Stimulated activated CD4-positive, alpha-beta T cell treated with anti-CD3 and anti-CD28 coated beads, Interleukin-12 subunit alpha, Interleukin-12 subunit beta, amount 100 ng/mL, for 4 hours (primary cell): ENCODE measurements at places on chromosomes 13 and 19.

GRCh38 chr19:16684216-16684615 is 23.3 kb downstream of the TMEM38A start:
- DNase-seq, result no peak

- DNase-seq, result no peak
Observed at GRCh38 chr13:80841414-80841813, 500.5 kb upstream of the SPRY2 start.

DNA sequence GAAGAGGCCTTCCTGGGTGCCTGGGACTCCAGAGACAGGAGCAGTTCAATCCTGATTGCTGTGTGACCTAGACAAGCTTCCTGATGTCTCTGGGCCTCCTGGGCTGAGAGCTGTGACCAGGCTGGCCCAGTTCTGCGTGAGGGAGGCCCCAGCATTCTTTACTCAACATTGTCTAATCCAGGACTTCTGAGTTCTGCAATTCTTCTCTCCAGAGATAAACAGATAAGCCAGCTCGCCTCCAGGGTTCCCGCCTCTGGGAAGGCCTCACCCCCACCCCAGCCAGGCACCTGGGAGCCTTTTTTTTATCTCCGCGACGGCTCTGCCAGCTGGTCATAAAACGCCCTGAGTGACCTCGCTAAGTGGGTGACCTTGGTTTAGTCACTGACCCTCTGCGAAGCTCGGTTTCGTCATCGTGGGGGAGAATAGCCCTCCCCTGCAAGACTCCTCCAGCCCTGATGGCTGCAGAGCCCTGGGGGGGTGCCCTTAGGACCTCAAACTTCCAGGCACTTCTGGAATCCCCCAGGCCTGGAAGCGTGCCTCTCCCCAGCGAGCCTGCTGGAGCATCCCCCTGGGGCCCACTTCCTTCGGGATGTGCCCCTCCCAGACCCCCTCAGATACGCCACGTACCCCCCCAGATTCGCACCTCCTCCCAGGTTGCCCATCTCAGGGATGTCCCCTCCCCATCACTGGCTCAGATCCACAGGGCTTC is 1.9 kb downstream of the SULT2B1 start:
- DNase-seq, result no peak

DNA sequence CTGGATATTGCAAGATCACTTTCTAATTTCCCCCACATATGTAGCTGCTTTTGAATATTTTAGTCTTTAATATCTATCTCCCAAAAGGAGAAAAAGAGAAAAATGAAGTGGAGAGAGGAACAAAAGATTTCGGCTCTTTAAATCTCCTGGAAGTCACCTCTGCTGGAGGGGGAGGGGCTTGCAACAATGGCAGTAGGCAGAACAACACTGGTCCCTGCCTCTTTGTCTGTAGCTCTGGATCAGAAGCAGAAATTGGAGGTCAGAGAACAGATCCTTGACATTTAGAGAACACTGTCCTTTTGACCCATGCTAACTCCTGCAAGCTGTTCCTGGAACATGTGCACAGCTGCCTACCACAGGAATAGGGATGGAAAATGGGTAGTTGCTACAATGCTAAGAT is 86.7 kb upstream of the GPR12 start:
- DNase-seq, result no peak

GRCh38 chr13:85650613-85651012 is 148.6 kb downstream of the SLITRK6 start:
- no peak for DNase-seq

- no peak for DNase-seq
Observed at GRCh38 chr13:107332188-107332587, 764.3 kb upstream of the ARGLU1 start.

- peak; percentile 6 for DNase-seq
Observed at GRCh38 chr13:88919970-88920628, 1248.9 kb downstream of the SLITRK5 start.

DNA sequence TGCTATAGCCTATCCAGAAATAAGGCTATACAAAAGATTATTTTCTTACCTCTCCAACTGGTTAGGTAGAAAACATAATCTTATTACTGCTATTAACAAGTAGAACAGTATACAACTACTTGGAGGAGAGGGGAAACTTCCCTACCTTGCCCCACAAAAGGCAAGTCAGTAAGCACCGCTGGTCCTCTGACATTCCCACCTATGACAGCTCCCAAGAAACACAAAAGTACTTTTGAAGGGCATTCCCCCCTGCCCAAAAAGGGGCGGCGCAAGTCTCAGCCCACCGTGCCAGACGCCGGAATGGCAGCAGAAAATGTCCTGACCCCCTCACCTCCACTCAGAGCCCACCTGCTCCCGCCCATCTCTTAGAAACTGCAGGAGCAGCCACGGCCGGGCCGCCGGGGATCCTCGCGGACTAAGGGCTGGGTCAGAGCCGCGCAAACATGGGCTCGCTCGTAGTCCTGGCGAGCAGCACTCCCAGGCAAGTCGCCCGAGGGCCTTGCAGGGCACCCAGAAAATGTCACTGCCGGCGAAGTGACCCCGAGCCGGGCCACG is 437 bp downstream of the SUCLA2 start:
- no peak for DNase-seq

DNA sequence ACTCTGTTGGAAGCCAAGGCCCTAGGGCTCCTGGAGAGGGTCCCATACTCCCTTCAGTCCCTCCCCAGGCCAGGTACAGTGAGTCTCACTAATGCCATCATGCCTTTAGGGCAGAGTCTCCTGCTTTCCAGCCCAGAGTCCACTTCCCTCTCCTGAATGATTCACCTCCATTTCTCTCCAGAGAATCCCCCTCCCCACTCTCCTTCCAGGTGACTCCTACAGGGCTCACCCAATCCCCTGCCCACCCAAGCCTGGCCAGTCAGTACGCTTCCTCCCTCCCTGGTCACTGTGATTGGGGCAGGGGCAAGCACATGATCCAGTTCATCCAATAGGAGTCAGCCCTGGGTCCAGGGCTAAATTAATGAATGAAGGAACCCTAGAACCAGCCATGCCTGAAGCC is 35.0 kb upstream of the PNMA8B start:
- DNase-seq, result no peak

GRCh38 chr19:18263324-18264136 is 10.7 kb downstream of the IQCN start:
- DNase-seq, result no peak

DNA sequence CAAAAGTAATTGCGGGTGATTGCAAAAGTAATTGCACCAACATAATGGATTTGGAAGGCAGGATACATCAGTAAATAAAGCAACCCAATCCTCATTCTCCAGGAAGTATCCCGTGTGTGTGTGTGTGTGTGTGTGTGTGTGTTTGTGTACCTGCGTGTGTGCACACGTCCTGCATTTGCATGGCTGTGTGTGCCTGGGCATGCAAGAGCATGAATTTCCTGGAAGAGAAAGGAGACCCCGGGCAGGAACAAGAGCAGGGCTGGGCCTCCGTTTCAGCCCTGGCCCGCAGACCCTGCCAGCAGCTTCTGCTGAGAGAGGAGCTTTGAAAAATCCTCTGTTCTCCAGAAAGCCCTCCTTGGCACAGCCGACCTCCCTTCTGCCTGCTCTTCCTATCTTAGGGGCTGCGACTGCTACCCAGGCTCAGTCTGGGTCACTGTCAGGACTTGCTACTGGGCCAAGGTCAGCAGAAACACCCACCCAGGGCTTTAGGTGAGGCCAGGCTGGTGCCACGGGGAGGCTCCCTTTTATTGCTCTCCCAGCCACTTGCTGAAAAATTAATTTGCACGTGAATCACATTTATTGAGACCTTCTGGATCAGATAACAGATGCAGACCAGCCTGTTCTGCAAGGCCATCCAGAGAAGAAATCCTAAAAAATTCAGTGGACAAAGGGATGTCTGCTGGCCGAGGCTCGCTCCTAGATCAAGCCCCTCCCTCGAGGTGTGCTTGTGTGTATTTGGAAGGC is 258.3 kb downstream of the ZNF536 start:
- DNase-seq, result no peak

- DNase-seq, result no peak
Observed at GRCh38 chr19:16113727-16114126, 2.0 kb downstream of the RAB8A start.

DNA sequence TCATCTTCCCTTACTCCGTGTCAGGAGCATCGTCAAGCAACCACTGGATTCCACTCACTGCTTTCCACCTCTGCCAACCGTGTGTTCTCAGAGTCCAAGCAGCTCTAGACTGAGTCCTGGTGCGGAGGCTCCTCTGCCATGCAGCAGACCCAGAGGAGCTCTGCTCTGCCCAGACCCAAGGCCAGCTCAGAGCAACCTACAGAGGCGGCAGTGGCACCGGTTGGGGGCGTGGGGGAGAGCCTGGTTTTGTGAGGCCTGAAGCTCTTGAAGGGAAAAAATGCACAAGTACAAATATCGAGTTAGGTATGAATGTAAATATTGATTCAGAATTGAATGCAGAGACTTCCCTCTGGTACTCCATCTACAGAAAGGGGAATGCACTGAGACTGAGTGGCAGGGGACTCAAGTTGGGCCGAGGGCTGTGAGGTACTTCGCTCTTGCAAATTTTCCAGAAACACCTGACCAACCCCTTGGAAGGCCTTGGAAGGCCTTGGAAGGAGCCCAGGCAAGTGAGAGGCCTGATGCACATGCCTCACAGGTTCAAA is 46.7 kb downstream of the GJA3 start:
- DNase-seq, result no peak

GRCh38 chr19:30629086-30629485 is 256.9 kb downstream of the ZNF536 start:
- no peak for DNase-seq

GRCh38 chr13:72400856-72401255 is 326.6 kb downstream of the MZT1 start:
- no peak for DNase-seq

GRCh38 chr13:94537740-94538630 is 58.0 kb downstream of the TGDS start:
- no peak for DNase-seq

GRCh38 chr13:72637561-72637960 is 89.9 kb downstream of the MZT1 start:
- DNase-seq, result no peak

DNA sequence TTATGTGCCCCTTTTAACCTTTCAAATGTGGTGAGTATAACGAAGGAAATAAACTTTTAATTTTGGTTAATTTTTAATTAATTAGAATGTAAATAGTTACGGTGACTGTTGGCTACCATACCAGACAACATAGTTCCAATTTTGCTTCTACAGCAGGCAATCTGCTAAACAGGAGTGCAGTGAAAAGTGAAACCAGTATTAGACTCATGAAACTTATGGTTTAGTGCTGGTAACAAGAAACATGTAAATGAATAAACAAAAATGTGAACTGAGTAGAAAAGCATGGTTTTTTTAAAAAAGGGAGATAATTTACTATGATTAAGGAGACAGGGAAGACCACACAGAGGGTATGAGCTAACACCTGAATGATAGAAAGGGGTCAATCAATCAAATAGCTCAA is 478.4 kb downstream of the PCDH9 start:
- no peak for DNase-seq

DNA sequence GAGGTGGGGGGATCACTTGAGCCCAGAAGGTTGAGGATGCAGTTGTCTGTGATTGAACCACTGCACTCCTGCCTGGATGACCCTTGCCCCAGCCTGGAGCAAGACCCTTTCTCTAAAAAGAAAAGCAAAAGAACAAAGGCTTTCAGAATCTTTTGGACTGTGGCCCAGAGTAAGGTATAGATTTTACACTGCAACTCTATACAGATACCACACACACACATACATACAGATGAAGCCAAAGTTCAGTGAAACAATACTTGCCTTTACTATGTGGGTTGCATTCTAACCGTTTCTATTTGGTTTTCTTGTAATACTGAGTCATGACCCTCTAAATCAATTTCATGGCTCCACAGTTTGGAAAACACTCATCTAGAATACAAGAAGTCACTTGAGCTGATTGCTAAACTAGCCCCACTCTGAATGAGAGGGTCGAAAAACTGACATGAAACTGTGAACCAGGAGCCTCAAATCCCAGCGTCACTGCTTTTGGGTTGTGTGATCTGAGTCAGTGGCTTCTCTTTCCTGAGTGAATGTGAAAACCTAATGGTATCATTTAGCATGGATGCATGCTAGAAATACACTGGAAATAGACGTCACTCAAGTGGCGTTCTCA is 756.1 kb downstream of the UQCRFS1 start:
- DNase-seq, result no peak

DNA sequence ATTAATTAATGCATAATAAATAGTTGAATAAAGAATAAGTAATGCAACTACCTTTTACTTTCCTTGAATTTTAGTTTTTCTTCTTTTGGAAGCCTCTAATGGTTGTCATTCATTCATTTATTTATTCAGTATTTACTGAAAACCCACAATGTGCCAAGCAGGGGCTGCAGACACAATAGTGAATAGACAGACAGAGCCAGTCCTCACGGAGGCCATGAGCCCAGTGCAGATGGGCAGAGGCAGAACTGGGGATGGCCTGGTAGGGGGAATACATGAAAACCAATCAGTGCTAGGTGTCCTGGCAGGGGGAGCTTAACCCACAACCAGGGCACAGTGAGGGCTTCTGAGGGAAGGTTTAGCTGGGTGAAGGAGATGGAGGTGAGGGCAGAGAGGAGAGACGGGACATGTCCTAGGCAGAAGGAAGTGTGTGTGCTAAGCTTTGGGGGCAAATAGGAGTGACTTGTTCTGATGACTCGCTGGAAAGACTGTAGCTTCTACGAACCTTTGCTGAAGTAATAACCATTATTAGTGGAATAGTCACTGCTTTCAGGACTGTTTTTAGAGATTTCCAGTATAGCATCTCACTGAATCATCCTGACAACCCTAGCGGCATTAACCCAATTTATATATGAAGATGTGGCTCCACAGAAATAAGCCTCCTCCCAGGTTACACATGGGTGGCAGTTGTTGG is 55.9 kb downstream of the ERCC5 start:
- DNase-seq, result no peak

GRCh38 chr13:93517658-93518057 is 291.1 kb downstream of the GPC6 start:
- no peak for DNase-seq

GRCh38 chr13:75461314-75461713 is 20.7 kb downstream of the TBC1D4 start:
- DNase-seq, result no peak

- no peak for DNase-seq
Observed at GRCh38 chr19:10294368-10294697, 4.6 kb downstream of the ICAM5 start.

DNA sequence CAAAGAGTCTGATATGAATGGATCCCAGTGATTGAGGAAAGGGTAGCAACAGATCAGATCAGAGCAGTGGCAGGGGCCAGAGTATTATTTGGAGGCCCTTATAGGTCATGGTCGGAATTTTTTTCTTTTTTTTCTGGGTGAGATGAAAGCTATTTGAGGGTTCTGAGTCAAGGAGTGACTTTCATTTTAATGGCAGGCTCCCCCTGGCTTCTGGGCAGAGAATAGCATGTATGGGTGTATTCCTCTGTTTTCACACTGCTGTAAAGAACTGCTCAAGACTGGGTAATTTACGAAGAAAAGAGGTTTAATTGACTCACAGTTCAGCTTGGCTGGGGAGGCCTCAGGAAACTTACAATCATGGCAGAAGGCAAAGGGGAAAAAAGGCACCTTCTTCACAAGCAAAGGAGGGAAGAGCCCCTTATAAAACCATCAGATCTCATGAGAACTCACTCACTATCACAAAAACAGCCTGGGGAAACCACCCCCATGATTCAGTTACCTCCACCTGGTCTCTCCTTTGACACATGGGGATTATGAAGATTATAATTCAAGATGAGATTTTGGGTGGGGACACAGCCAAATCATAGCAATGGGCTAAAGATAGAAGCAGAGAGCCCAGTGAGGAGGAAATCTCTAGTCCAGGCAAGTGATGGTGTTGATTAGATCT is 3.0 kb upstream of the SLC6A16 start:
- DNase-seq, result peak; percentile 37

GRCh38 chr19:29503140-29503758 is 22.5 kb upstream of the VSTM2B start:
- no peak for DNase-seq
